ENCODE measurements at places on chromosomes 1 and 21. TPM values are rescaled to one million over a fixed set of nuclear protein-coding genes. Genes with fewer than 3 reads are reported as not detected.

The GPR3 gene
- 0.95 TPM for total RNA-seq

The F3 gene
- total RNA-seq, result 2.6 TPM

The COL9A2 gene
- total RNA-seq, result 2.9 TPM

The RAB3GAP2 gene
- 39.0 TPM for total RNA-seq

The CROCC gene
- total RNA-seq, result 13.6 TPM

The OR2T3 gene
- total RNA-seq, result not detected

The LIN28A gene
- total RNA-seq, result 0.64 TPM

The DIO1 gene
- 0.28 TPM for total RNA-seq

The ALX3 gene
- total RNA-seq, result not detected

The CAPN8 gene
- 0.28 TPM for total RNA-seq

All from Panc1 (cell line).